ENCODE measurements at places on chromosomes 16 and 17.

- no peak for DNase-seq
These were observed 68.4 kb upstream of the ELAC2 start for GRCh38 chr17:13086142-13086769.

GRCh38 chr16:57775661-57776469 is 26.4 kb downstream of the KIFC3 start:
- peak; percentile 61 for DNase-seq

- no peak for DNase-seq
These were observed 81.3 kb upstream of the PLCG2 start for GRCh38 chr16:81697616-81698309.

DNA sequence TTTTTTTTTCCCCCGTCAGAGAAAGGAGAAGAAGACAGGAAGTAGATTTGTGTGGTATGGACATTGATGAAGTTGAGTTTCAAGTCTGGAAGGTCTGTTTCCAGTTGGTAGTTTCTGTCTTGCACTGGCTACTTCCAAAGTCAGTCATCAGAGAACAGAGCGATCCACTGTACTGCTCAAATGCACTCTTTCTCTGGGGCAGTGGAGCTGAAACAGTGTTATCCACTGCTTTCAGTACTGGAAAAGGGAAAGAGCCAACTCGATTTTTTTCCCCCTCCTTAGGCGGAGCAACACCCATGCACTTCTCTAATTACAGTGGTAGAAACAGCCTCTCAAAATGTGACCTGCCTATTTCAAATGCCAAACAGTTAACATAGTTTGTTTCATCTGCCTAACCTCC is 7.4 kb downstream of the PRKCA start:
- no peak for DNase-seq

GRCh38 chr16:4944333-4945281 is 7.7 kb upstream of the PPL start:
- DNase-seq, result peak; percentile 75

- DNase-seq, result peak; percentile 20
These were observed 504 bp downstream of the FOXC2 start for GRCh38 chr16:86566966-86567700.

DNA sequence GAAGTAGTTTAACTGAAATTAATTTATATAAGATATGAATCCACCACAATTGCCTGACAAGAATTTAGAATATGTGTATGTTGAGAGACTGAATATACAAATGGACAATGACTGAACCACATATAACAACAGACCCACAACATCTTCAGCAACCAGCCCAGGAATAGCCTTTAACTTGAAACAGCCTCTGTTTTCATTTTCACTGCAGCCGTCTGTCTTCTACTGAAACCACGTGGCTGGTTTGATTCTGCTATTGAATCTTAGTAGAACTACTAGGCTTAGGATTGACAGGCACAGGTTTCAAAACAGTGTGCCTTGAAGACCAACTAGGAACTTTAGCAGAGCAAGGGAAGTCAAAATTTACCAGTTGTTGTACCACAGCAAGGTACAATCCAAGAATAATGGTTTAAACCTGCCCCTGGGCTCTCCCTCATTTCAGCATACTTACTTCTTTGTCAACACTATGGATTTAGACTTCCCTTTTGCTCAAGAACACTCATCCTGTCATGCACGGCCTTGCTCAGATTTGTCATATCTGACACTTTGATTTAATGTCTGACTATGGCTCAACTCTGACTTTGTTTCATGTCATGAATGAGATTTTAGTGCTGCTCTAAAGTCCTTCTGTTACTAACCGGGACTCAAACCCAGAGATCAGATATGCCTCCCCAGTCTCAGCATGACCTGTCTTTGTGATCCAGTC is 355.0 kb downstream of the KIF2B start:
- DNase-seq, result no peak

- DNase-seq, result no peak
These were observed 105.5 kb downstream of the SPAG9 start for GRCh38 chr17:51015145-51015558.

GRCh38 chr17:76195281-76196096 is 44.8 kb downstream of the RNF157 start:
- no peak for DNase-seq

DNA sequence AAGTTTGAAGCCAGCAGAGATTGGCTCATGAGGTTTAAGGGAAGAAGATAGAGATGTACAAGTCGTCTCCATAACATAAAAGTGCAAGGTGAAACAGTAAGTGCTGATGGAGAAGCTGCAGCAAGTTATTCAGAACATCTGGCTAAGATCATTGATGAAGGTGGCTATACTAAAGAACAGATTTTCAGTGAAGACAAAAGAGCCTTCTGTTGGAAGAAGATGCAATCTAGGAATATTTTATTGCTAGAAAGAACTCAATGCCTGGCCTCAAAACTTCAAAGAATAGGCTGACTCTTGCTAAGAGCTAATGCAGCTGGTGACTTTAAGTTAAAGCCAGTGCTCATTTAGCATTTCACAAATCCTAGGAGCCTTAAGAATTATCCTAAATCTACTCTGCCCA is 26.0 kb downstream of the CCL4 start:
- no peak for DNase-seq

DNA sequence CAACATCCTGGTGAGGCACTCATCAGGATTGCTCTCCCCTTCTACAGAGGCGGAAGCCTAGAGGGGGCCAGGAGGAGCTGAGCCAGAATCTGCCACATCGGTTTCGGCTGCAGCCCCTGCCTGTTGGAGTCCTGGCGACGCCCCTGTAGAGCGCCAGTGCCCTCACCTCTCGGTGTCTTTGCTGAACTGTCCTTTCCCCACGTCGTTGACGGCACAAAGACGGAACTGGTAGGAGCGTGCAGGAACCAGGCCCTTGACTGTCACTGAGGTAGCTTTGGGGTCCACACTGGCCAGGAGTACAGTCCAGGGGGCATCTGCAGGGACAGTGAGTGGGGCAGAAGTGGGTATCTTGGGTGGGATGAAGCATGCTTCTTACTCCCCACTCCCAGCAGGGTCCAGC is 110.3 kb upstream of the CDC42EP4 start:
- no peak for DNase-seq

- peak; percentile 99 for DNase-seq
These were observed 19.9 kb upstream of the MRPS23 start for GRCh38 chr17:57869617-57870282.

GRCh38 chr17:4444782-4445473 is 11.2 kb downstream of the SPNS3 start:
- DNase-seq, result peak; percentile 89

DNA sequence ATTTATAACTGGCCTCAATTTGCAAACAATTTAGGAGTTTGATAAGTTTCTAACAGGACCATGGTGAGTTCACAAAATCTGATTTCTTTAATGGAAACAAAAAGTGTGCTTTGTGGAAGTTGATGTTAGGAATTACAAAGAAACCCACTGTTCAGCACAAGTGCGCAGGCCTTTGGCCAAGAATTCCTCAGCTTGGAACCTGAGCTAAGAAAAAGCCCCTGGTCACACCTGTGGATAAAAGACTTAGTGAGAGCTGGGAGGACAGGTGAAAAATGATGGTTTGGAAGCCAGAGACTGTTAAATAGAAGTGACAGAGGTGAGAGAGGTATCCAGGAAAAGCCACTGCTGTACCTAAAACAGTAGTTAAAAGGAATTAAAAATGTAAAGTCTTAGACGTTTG is 64.7 kb downstream of the PRKCA start:
- no peak for DNase-seq

DNA sequence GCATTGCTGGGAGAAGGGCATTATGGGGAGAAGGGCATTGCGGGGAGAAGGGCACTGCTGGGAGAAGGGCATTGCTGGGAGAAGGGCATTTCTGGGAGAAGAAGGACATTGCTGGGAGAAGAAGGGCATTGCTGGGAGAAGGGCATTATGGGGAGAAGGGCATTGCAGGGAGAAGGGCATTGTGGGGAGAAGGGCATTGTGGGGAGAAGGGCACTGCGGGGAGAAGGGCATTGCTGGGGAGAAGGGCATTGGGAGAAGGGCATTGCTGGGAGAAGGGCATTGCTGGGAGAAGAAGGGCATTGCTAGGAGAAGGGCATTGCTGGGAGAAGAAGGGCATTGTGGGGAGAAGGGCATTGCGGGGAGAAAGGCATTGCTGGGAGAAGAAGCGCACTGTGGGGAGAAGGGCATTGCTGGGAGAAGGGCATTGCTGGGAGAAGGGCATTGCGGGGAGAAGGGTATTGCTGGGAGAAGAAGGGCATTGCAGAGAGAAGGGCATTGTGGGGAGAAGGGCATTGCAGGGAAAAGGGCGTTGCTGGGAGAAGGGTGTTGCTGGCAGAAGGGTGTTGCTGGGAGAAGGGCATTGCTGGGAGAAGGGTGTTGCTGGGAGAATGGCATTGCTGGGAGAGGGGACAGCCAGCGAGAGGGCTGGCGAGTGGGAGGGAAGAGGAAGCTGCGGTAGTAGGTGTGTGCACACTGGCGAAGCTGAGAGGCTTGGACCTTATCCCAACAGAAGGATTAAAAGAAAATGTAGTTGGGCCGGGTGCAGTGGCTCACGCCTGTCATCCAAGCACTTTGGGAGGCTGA is 4.6 kb upstream of the PYDC1 start:
- no peak for DNase-seq

DNA sequence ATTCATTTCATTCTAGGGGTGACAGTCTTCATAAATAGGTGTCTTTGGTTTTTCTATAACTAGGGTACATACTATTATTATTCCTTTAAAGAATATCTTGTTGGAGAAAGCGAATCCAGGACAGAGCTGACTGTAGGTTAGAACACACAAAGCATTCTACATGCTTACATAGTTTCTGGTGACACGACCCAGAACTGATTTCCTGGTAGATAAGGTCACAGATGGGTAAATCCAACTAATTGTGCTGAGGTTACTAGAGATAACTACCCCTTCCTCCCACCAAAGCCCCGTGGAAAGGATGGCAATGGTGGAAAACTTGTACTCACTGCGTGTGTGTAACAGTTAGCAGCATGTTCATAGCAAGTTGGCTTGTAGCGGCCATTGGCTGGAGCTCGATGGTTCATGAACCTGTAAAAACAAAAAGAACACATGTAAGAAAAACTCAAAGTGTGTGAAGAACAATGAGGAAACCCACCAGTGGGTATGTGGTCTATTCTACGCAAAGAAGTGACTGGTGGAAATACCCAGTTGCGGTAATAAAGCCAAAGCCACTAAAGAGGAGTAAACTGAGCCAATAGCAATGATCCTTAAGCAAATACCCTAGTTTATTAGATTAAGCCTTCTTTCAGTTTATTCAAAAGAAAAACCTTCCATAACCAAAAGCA is 7.7 kb downstream of the MMD start:
- no peak for DNase-seq

DNA sequence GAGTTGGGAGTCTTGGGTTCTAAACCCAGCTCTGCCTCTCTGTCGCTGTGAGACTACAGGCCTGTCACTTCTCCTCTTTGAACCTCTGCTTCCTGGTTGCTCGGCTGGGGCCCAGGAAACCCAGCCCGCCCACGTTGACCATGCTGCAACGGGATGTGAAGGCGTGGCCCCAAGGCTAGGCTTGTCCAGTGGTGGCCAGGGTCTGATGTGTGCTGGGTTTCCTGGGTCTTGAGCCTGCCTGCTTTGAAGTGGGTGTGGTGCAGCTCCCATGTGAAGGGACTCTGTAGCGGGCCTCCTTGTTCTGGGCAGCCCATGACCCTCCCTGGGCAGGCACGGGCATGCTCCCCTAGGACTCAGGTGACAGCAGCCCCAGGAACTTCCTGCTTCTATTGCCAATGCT is 82.3 kb downstream of the SDR42E1 start:
- DNase-seq, result no peak

DNA sequence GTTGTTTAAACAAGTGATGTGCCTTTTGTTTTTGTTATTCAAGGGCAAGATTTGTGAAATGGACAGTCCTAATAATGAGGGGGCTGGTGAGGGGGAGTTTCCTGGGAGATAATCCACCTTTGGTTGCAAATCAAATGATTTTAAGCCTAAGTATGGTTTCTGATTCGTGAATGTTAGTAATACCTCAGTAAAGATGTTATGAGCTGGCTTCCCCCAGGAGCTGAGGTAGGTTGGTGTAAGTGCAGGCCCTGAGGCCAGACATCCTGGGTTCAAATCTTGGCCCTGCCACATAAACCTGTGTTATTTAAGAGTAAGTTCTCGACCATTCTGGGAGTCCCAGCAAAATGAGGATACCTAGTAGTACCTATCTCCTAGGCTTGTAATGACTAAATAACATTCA is 1.5 kb downstream of the SNX29 start:
- DNase-seq, result no peak

- no peak for DNase-seq
These were observed 64.8 kb downstream of the SPECC1 start for GRCh38 chr17:20074001-20074400.

- DNase-seq, result no peak
These were observed 137.5 kb downstream of the SHISA6 start for GRCh38 chr17:11378506-11378905.

- DNase-seq, result no peak
These were observed 164.8 kb upstream of the FOXF1 start for GRCh38 chr16:86345516-86345915.

DNA sequence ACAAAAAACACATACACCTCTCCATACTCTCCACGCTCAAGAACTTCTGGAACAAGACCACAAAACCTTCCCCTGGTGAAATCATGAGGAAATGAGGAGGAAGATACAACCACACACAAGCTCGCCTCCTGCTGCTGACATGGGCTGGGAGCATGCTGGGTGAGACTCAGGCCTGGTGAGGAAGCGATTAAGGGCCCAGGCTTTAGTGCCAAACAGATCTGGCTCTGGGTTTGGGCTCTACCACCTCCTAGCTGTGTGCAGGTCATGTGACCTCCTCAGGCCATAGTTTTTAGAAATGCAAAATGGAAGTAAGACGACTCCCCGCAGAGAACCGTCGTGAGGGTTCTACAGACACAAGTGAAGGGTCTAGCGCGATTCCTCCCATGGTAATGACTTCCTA is 41.3 kb downstream of the VAC14 start:
- DNase-seq, result no peak

DNA sequence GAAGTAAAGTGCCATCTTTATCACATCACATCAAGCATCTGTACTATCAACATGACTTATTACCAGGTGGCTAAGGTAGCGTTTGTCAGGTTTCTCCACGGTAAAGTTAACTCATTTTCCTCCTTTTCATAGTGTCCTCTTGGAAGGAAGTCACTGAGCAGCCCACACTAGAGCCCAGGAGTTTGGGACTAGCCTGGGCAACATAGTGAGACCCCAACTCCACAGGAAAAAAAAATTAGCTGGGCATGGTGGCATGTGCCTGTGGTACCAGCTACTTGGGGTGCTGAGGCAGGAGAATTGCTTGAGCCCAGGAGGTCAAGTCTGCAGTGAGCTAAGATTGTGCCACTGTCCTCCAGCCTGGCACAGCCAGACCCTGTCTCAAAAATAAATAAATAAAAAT is 12.9 kb downstream of the CHD9 start:
- no peak for DNase-seq

- DNase-seq, result no peak
These were observed 47.8 kb upstream of the SCNN1B start for GRCh38 chr16:23254338-23254737.
